ENCODE measurements at places on chromosomes 5 and 9. TPM values are rescaled to one million over a fixed set of nuclear protein-coding genes. Genes with fewer than 3 reads are reported as not detected.

The SLC1A1 gene
- total RNA-seq = 1.1 TPM

The DBH gene
- 5.0 TPM for total RNA-seq

The BICD2 gene
- 21.1 TPM for total RNA-seq

DNA sequence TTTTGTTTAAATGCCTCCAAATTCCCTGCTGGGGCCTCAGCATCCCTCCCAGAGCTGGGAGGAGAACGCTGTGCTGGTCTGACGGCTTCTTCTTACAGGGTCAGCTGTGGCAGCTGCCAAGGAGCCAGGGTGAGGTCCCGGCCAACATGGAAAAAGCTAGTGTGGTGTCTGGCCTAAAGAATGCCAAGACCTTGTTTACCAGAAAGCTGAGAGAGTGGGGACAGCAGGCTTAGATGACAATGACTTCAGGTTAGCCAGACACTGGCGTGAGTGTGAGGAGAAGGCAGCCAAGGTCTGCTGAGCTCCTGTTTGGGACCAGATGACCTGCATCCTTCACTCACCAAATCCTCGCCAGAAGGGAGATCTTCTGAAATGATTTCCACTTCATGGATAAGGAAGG lies 112.5 kb downstream of the CRB2 start:
- H3K27ac ChIP-seq = no peak overlapping the region
- no peaks in the 10 kb centered on the region for H3K27me3 ChIP-seq
- no peak for DNase-seq
- no peaks in the 10 kb centered on the region for H3K36me3 ChIP-seq
- H3K4me3 ChIP-seq = no peak overlapping the region
- H3K4me1 ChIP-seq = peaks cover 4% of the 10 kb centered on the region

DNA sequence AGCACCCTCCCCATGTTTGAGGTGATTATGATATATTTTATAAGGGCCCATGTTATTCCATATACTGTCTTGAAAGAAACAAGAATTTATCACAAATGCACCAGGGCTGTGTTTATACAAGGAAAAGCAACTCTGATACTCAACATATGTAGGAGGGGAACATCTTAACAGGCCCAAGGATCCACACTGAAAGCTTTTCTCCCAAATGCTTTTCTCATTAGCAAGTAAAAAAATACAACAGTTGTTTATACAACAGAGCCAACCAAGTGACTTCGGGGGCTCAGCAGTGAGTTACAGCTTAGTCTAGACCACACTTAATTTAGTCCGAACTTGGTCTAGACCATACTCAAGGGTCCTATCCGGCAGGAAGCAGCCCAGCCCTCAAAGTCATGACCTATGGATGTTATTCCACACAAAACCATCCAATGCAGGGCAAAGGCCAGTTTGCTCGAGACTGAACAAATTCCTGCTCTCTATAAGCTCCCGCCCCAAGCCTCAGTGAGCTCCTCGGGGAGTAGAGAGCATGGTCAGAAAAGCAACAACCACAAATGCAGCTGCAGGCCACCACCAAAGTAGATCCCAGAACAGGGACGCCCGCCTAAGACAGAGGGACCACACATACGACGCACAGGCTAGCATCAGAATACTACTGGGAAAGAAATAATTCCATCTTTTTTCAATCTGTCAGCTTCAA lies 6.8 kb downstream of the GZMK start:
- H3K27me3 ChIP-seq = no peaks in the 10 kb centered on the region
- no peak for DNase-seq
- no peak overlapping the region for H3K4me3 ChIP-seq

DNA sequence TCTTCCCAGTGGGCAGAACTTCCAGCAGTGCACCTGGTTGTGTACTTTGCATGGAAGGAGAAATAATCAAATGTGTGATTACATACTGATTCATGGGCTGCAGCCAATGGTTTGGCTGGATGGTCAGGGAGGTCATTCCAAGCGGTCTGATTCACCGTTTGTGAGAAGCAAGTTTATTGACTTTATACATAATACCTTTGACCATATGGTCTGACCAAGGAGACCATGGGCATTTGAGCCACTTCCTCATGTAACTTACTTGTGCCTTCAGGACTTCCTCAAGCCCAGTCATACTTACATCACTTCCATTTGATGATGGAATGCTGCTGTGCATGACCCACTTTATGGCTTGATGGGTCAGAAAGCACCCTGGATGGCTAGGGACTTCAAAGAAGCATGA lies 41.1 kb downstream of the DAP start:
- no peaks in the 10 kb centered on the region for H3K36me3 ChIP-seq
- DNase-seq = no peak
- no peak overlapping the region for H3K27ac ChIP-seq

- H3K4me1 ChIP-seq = no peaks in the 10 kb centered on the region
- DNase-seq = no peak
- H3K27me3 ChIP-seq = no peaks in the 10 kb centered on the region
- no peaks in the 10 kb centered on the region for H3K36me3 ChIP-seq
These were observed 467.3 kb downstream of the ENC1 start for GRCh38 chr5:74173241-74173640.

GRCh38 chr5:100598446-100598845 lies 63.3 kb downstream of the FAM174A start:
- no peak overlapping the region for H3K27ac ChIP-seq
- H3K27me3 ChIP-seq = no peaks in the 10 kb centered on the region
- no peak for DNase-seq
- no peaks in the 10 kb centered on the region for H3K36me3 ChIP-seq
- H3K4me3 ChIP-seq = no peak overlapping the region

- H3K27ac ChIP-seq = no peak overlapping the region
- no peaks in the 10 kb centered on the region for H3K4me1 ChIP-seq
- H3K36me3 ChIP-seq = no peaks in the 10 kb centered on the region
- H3K27me3 ChIP-seq = no peaks in the 10 kb centered on the region
- no peak overlapping the region for H3K4me3 ChIP-seq
These were observed 135.8 kb downstream of the DCP2 start for GRCh38 chr5:113112435-113112834.

- H3K4me1 ChIP-seq = peaks cover 5% of the 10 kb centered on the region
- no peaks in the 10 kb centered on the region for H3K36me3 ChIP-seq
- H3K4me3 ChIP-seq = no peak overlapping the region
- H3K27me3 ChIP-seq = no peaks in the 10 kb centered on the region
- DNase-seq = no peak
These were observed 49.0 kb downstream of the PTTG1 start for GRCh38 chr5:160470437-160471361.

DNA sequence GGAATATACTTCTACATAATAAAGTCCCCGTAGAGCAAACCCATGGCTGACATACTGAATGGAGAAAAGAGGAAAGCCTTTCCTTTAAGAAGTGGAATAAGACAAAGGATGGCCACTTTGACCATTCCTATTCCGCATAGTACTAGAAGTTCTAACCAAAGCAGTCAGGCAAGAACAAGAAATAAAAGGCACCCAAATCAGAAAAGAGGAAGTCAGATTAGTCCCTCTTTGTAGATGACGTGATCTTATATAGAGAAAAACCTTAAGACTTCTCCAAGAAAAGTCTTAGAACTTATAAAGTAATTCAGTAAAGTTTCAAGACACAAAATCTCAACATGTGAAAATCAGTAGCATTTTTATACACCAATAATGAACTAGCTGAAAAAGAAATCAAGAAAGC lies 133.9 kb downstream of the GIN1 start:
- H3K27ac ChIP-seq = no peak overlapping the region
- DNase-seq = no peak
- H3K27me3 ChIP-seq = no peaks in the 10 kb centered on the region

DNA sequence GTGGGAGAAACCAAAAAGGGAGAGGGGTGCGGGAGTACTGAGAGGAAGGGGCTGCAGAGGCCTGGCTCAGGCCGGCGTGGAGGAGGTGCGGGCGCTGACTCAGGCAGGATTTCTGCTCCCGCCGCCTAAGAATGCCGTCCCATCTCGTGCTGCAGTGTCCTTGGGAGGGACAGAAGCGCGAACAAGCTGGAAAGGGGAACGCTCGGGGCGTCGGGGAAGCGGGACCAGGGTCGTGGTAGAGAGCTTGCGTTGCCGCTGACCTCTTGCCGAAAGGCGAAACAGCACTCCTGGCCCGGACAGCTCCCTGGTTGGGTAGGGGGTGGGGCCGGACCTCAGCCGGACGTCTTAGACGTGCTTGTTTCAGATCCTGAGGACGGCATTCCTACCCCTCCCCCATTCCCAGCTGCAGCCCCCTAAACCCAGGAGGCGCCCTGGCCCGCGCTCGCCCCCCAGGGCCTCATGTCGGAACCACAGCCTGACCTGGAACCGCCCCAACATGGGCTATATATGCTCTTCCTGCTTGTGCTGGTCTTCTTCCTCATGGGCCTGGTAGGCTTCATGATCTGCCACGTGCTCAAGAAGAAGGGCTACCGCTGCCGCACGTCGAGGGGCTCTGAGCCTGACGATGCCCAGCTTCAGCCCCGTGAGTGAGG lies 1.1 kb downstream of the RELL2 start:
- H3K4me3 ChIP-seq = no peak overlapping the region
- no peak overlapping the region for H3K27ac ChIP-seq
- H3K4me1 ChIP-seq = peaks cover 37% of the 10 kb centered on the region
- DNase-seq = peak; percentile 65
- no peaks in the 10 kb centered on the region for H3K36me3 ChIP-seq

DNA sequence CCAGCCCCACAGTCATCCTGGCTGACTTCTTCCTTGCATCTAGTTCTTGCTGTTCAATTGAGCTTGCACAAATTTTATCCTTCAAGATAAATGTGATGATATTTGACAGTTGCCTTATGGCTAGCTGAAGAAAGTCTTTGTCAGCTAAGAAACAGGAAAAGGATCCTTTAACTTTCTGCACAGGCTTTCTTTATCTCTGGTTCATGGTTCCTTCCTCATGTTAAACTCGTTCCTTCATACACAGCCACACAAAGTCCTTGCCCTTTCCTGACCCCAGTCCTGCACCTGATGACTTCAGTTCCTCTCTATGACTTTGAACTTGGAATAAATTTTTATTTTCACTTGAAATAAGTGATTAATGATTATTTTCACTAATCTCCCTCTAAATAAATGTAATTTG lies 132.5 kb upstream of the PRSS3 start:
- no peak overlapping the region for H3K27ac ChIP-seq
- H3K36me3 ChIP-seq = no peaks in the 10 kb centered on the region

DNA sequence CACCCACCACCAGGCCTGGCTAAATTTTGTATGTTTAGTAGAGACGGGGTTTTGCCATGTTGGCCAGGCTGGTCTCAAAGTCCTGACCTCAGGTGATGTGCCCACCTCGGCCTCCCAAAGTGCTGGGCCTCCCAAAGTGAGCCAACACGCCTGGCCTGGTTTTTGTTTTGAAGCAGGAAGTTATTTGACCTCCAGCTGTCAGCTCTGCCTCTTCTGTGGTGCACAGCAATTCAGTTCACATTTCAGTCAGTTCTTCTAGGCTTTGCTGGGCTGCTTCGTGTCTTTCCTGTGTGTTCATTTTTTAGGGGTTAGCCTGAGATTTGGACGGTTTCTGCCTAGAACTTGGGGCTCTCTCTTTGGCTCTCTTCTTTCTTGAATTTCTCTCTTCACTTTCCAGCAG lies 8.9 kb downstream of the LCN1 start:
- no peaks in the 10 kb centered on the region for H3K36me3 ChIP-seq
- no peaks in the 10 kb centered on the region for H3K27me3 ChIP-seq
- DNase-seq = peak; percentile 2
- H3K4me1 ChIP-seq = no peaks in the 10 kb centered on the region
- no peak overlapping the region for H3K4me3 ChIP-seq
- no peak overlapping the region for H3K27ac ChIP-seq

DNA sequence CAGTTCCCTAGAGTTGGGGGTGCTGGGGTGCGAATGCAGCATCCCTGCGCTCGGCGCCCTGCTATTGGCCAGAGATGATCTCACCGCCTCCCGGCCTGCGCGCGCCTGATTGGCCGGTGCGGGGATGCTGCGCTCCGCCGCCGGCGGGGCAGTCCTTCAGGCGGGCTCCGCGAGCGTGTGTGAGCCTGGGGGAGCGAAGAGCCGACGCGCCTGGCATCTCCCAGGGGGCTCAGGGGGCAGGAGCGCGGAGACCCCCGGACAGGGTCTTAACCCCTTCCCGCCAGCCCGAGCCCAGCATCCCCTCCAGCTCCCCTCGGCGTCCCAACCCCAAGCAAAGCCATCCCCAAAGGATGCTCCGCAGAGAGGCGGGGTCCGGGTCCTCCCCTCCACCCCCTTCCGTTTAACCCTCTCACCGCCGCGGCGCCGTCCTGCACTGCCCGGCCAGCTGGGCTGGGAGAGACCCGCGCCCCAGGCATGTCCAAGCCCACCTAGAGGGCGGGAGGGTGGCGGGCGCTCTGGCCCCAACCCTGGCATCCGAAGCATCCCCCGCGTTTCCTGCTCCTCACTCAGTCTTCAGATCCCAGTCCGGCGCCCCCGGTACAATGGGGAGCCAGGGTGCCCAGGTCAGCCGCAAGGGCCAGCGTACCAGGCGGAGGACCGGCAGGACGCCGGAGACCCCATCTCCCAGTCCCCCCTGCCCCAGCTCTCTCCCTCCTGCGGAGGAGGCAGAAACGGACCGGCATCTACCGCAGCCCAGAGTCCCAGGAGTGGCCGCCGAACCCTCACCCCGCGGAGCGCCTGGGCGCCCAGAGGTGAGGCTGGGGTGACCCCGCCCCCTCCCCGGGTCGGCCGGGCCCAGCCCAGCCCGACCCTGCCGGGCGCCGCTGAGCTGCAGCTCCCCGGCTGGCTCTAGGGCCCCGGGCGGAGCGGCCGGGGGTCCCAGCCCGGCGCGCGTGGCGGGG lies 19.3 kb upstream of the TOR2A start:
- peaks cover 30% of the 10 kb centered on the region for H3K27me3 ChIP-seq
- H3K4me1 ChIP-seq = no peaks in the 10 kb centered on the region
- H3K36me3 ChIP-seq = no peaks in the 10 kb centered on the region
- H3K27ac ChIP-seq = no peak overlapping the region

- DNase-seq = no peak
- no peaks in the 10 kb centered on the region for H3K27me3 ChIP-seq
- H3K27ac ChIP-seq = no peak overlapping the region
- no peak overlapping the region for H3K4me3 ChIP-seq
- H3K4me1 ChIP-seq = no peaks in the 10 kb centered on the region
These were observed 174.8 kb upstream of the OR13F1 start for GRCh38 chr9:104329245-104329644.

DNA sequence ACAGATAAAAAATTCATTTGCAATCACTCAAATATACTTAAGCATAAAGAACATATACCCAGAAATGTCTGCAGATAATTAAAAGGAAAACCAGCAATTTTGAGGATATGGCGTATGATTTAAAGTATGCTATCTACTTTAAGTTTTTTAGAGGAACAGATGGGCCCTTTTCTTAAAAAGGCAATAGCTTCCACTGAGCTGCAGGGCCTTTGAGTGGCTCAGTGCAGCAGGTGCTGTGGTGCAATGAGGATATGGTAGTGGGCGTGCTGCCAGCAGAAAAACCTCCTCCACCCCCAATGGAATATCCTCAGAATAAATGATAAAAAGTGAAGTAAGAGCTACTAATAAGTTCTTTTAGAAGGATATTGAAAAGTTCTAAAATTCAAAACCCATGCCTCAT lies 814.5 kb downstream of the MTRR start:
- H3K27me3 ChIP-seq = no peaks in the 10 kb centered on the region
- no peak overlapping the region for H3K4me3 ChIP-seq
- no peaks in the 10 kb centered on the region for H3K36me3 ChIP-seq
- no peak overlapping the region for H3K27ac ChIP-seq
- no peaks in the 10 kb centered on the region for H3K4me1 ChIP-seq

Measured in adrenal gland (tissue), 19 donors.